ENCODE measurements at places on chromosomes 12 and 14.

DNA sequence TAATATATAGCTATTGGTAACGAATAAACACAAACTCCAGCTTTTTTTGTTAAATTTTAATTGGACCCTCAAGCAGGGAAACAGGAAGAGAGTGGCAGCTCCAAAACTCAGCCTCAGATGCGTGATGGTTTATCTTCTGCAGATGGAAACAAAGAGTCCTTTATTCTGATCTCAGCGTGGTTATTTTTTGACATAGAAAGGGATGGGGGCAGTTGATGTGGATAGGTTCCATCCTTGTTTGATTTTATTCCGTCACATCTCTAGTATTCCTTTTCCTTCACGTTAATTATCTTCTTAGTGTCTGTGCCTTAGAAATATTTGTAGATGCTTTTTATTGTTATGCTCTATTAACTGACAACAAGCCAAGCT is 447.6 kb upstream of the SEL1L start:
- DNase-seq, result no peak

DNA sequence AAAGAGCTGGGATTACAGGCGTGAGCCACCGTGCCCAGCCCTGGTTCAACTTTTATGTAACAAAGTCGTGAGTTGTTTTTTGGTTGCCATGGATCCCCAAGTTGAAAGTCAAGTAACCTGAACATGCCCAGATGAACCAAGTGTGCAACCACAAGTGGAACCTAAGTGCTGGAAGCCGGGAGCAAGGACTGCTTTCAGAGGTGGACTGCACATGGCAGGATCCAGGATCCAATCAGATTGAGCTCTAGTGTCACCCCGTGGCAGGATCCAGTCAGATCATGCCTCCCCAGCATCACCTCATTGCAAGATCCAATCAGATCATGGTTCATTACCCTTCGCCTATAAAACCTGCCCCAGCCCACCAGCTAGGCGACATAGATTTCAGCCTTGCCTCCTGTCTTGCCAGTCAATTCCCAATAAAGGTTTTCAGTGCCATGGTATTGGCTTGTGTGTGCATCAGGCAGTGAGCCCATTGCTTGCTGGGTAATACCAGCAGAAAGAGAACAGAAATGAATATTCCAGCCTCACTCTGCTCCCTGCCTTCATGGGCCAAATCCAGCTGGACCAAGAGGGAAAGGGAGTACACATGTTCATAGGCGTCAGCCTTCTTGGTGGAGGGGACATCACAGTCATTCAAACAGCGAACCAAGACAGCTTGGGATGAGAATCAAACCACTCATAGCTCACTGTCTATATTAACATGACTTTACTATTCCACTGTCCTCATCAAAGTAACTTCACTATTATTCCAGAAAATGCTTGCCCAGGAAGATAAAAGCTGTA is 43.6 kb upstream of the VASH1 start:
- no peak for DNase-seq

- peak; percentile 30 for DNase-seq
Observed at GRCh38 chr12:108635201-108635996, 1.7 kb upstream of the SELPLG start.

DNA sequence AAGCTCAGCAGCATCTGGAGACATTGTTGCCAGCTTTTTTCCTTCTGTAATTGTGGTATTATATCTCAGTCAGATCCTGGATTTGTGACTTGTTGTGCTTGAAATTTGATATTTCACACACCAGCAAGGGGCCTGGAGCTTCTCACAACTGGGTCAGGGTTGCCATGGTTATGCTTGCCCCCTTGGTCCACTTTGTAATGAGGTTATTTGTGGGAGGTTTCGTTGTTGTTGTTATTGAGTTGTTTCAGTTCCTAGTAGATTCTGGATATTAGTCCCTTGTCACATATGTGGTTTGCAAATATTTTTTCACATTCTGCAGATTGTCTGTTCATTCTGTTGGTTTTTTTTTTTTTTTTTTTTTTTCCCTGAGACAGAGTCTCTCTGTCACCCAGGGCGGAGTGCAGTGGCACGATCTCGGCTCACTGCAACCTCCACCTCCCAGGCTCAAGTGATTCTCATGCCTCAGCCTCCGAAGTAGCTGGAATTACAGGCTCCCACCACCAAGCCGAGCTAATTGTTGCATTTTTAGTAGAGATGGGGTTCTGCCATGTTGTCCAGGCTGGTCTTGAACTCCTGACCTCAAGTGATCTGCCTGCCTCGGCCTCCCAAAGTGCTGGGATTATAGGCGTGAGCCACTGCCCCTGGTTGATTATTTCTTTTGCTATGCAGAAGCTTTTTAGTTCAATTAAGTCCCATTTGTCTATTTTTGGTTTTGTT is 80.6 kb upstream of the ETV6 start:
- DNase-seq, result no peak

DNA sequence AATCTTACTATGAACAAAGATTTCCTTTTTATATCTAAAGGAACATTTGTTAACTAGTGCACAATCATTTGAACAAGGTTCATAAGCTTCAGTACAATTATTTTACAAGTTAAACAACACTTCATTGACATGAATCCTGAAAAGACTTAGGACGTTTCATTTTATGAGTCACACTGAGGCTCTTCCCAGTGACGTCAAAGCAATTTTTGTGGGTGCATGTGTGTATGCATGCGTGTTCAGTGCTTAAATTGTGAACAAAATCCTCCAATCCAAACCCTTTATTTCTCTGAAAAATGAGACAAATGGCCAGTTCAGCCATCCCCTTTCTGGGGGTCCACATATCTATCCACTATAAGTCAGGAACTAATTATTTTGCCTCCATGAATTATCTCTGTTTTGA is 2.9 kb downstream of the LMNTD1 start:
- DNase-seq, result no peak

GRCh38 chr14:93982230-93983007 is 6.0 kb upstream of the ASB2 start:
- DNase-seq, result no peak

DNA sequence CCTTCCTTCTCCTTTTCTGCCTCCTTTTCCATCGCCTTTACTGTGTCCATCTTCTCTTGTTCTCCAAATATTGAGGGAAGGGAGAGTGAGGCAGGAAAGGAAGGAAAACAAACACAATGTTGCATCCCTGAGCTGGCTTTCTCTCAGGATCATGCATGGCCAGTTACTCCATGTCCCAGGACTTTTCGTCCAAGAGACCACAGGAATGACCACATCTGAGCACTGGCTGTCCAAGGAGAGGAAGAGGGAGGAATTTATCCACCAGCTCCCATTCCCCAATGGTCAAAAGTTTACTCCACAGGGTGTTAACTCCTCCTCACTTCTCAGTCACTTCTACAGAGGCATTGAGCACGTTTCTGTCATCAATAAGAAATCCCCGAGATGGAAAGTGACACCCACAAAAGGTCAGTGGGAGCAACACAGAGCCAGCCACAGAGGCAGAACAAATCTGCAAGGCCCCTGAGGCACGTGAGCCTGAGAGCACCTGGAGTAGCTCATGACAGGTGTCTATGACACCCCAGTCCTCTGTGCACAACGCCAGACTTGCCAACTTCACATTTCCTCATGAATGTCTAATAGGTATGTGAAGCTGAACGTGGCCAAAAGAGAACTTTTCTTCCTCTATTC is 177.3 kb upstream of the NUDT4 start:
- no peak for DNase-seq

GRCh38 chr12:116532428-116532827 is 26.8 kb upstream of the MAP1LC3B2 start:
- DNase-seq, result no peak

DNA sequence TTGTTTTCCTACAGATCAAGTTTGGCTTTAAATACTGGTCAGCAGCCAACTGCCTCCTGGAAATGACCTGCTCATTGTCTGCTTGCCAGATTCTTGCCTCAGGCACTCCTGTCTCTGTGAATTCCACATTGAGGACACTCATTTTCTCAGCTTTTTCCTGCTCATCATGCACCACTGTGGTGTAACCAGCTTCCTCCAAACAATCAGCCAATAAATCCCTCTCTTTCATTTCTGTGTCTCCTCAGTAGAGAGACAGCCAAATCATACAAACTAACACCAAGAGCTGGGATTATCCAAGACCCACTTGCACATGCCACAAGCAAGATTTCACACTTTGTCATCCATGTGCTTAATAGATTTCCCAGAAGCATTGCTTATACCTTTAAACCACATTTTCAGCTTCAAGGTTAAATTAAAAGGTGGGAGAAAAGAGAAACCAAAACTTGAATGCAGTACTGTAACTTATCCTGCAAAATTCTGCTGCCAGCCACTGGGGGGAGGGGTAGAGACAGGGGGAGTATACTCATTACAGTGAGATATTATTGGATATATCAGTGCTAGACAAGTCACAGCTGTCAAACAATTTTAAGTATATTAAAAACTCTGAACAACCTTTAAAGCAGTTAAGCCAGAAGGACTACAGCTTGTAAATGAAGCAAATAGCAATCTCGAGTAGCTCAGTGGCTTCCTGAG is 105.0 kb downstream of the PPP2R5E start:
- no peak for DNase-seq

GRCh38 chr14:74504874-74505720 is 11.5 kb downstream of the ISCA2 start:
- DNase-seq, result no peak

- DNase-seq, result no peak
Observed at GRCh38 chr12:43320281-43320680, 231.7 kb downstream of the ADAMTS20 start.

GRCh38 chr14:36227802-36228201 is 51.3 kb upstream of the PTCSC3 start:
- no peak for DNase-seq

- DNase-seq, result no peak
Observed at GRCh38 chr12:132078190-132078589, 65.9 kb downstream of the DDX51 start.

DNA sequence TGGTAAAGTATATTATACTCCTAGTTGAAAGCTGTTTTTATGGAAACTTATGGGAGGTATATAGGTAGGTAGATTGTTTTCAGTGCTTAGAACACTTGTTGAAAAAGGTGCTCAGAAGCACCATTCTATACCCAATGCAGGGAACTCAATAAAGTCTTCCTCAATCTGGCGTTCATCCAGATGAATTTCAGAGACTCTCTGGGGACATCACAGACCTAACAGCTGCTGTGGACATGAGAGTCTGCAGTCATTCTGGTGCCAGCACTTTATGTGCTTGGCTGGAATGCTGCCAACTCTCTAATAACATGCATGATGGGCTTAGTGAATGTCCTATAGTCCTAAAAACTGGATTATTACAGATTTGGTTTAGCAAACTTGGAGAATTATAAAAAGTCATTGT is 115.9 kb downstream of the NTN4 start:
- peak; percentile 92 for DNase-seq

DNA sequence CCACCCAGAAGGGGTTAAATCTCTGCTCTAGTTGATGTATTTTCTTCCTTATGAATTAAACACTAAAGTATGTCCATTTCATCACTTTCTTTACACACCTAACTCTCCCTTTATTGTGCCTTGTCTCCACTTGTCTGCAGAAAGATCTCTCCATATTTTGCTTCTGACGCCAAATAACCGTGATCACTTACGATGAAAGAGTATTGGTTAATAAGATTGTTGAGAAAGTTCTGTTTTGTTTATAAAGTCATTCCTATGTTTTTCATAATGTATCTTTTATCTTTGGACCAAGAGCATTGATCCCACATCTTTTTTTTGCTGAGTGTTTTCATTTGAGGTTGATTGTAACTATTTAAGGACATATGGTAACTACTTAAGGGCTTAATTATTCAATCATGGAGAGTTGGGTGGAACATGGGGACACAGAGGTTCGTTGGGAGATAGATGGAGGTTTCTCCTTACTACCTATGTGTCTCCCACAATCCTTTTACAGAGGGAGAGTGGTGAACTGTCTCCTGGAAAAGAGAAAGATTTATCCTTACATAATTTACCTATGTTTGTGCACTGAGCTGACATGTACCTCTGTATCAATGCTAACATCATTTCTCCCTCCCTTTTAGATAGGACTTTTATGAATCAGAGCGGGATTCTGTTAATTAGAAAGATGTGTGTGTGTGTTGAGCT is 120.7 kb upstream of the SLC38A2 start:
- DNase-seq, result no peak

- DNase-seq, result no peak
Observed at GRCh38 chr14:21529515-21529914, 3.4 kb upstream of the SALL2 start.

DNA sequence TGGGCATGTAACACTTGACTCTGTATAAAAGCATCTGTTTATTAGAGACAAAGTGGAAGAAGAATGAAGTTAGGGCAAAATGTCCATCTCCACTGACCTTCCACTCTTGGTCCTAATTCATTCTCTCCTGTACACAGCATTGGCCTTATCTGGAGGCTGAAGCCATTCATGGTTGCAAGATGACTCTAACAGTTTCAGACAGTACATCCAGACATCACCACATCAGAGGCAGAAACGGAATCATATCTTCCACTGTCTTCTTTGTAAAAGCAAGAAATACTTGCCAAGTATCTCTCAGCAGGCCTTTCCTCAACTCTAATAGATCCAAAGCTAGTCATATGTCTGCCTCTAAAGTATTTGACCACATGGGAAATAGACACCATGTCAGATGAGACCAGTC is 41.1 kb downstream of the PTHLH start:
- DNase-seq, result no peak

GRCh38 chr14:74580275-74580672 is 31.8 kb downstream of the LTBP2 start:
- no peak for DNase-seq

DNA sequence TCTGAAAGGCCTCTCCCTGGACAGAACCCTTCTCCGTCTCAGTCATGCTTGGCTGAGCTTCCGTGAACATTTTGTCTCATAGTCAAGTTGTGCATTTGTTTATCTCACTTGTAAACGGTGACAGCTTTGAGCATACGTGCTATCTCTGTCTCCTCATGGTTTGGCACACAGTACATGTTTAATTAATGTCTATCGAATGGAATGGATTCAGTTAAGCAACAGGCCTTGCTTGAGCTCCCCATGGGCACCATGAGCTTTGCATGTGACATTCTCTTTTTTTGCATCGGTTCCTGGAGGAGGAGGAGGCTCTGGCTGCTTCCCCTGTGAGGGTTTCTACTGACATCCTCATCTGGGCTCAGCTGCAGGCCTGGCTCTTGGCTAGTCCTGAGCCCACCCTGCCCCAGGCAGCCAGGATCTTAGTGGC is 80.0 kb downstream of the PRIMA1 start:
- no peak for DNase-seq

DNA sequence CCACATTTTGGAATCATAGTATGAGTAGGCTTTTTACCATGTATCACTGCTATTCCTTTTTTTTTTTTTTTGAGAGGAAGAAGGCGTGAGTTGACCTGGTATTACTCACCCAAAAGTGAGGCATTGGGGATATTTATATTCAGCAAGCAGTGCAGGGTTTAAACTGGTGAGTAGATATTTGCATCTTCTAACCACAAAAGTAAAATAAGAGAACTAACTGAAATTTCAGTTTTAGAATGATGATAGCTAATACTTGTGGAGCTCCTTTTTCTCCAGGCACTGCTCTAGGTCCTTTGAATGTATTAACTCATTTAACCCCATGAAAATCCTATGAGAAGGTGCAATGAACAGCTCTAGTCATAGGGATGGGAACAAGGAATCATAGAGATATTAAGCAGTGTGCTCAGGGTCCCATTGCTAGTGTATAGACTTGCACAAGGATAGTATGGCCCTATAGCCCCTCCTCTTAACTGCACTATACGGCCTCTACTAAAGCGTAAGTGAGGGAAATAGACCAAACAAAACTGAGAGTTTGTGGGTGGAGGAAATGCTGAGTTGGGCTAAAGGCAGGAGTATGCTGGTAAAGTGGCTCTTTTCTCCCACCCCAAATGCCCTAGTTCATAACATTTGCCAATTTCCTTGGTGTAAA is 104.3 kb upstream of the MAX start:
- no peak for DNase-seq

GRCh38 chr12:123916729-123917128 is 55.9 kb downstream of the CCDC92 start:
- DNase-seq, result no peak

All from NCI-H510A treated with DMSO at 0.1 percent for 48 hours (cell line).